Astrocyte of the cerebellum (primary cell): ENCODE measurements at places on chromosomes 1 and 21.

- DNase-seq, result peak; percentile 97
Measured at GRCh38 chr1:164794356-164794755, 235.4 kb downstream of the PBX1 start.

DNA sequence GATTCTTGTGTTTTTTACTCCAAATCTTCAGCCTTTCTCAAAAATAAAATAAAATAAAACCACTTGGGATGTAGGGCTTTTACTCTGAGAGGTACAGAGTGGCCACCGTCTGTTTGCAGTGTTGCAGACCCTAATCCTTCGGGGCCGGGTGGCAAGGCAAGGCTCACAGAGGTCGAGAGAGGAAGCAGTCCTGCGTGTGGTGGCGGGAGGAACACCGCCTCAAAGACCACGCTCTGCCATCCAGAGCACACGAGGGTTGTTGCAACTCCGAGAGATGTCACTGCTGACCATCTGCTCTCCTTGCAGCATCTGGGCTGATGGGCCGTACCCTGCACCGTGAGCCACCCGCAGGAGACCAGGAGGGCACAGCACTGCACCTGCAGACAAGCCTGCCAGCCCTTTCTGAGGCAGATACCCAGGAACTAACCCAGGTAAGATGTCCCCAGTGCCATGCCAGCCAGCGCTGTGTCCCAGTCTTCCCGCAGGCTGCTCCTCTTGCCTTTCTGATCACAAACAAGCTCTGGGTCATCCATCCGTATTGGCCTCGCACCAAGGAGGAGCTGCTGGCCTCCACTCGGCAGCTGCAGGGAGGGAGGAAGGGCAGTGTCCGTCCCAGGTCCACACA, 31.5 kb downstream of the SNAP47 start:
- DNase-seq, result no peak

DNA sequence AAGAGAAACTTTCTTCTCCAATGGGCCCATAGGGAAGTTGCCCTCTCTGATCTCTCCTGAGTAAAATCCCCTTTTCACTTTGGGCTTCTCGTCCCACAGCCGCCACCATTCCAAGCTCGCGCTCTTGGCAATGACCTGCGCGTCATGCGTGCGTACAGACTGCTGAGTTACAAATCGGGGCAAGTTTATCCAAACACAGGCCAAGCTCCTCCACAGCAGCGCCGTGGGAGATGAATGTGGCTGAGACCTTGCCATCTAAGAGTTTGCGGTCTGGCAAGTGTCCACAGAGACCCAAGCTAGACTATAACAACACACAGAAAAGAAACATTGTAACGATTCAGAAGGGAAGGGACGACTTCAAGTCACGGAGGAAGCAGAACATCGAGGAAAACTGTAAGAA, 116.3 kb upstream of the SOD1 start:
- DNase-seq, result peak; percentile 92

DNA sequence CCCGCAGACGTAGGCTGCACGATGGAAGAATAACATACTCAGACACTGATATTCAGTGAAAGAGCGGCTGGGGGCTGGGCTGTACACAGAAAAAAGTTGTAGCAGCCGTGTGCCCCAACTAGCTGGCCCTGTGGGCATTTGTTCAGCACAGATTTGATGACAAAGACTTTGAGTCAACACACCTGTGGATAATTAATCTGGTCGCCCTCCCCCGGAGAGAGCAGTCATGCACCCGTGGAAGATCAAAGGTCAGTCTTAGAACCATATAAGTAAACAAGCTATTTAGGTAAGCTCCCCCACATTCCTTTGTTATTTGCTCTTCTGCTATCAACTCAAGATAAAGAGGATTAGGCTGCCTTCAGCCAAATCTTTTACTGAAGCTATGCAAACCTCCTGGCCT, 148.4 kb upstream of the HMCN1 start:
- no peak for DNase-seq
